Hematopoietic multipotent progenitor cell treated with erythropoietin and hydrocortisone succinate and interleukin-3 and kit ligand, for 15 days (in vitro differentiated cells): ENCODE measurements at places on chromosomes 3 and 15.

GRCh38 chr3:111850537-111850936, 8.5 kb upstream of the PHLDB2 start:
- DNase-seq: no peak

GRCh38 chr15:38828031-38828532, 263.5 kb upstream of the RASGRP1 start:
- no peak for DNase-seq

DNA sequence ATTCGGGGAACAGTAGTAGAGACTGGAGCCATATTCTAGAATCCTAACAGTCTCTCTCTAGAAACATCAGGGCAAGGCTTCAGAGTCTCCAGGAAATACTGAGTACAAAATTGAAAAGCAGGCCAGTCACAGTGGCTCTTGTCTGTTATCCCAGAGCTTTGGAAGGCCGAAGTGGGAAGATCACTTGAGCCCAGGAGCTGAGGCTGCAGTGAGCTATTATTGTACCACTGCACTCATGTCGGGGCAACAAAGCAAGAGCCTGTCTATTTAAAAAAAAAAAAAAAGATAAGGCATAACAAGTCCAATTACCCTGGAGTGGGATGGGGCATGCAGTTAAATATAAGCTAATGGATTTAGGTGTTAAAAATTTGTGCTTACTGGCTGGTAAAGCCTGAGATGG, 79.0 kb downstream of the SEMA6D start:
- DNase-seq: no peak

DNA sequence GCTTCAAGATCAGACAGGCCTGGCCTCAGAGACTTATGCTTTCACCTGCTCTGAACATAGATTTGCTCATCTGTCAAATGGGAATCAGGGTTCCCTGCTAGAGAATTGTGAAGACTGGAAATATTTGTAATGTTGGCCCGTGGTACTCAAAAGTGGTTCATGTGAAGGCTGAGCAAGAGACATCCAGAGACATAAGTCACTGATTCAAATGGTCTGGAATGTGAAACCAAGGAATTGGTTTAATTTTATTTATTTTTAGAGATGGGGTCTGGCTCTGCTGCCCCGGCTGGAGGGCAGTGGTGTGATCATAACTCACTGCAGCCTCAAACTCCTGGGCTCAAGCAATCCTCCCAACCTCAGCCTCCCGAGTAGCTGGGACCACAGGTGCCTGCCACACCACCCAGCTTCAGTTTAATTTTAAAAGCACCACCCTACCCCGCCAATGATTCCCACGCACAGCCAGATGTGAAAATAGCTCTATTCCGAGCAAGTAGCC, 60.1 kb downstream of the DAPK2 start:
- DNase-seq: no peak

DNA sequence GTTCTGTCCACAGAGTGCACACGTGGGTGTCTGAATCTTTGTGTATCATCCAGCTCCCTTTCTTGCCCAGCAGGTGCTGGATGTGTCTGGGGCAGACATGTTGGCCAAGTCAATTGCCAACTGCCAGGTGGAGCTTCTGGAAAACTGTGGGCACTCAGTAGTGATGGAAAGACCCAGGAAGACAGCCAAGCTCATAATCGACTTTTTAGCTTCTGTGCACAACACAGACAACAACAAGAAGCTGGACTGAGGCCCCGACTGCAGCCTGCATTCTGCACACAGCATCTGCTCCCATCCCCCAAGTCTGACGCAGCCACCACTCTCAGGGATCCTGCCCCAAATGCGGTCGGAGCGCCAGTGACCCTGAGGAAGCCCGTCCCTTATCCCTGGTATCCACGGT, 12.5 kb upstream of the RPP14 start:
- DNase-seq: no peak

DNA sequence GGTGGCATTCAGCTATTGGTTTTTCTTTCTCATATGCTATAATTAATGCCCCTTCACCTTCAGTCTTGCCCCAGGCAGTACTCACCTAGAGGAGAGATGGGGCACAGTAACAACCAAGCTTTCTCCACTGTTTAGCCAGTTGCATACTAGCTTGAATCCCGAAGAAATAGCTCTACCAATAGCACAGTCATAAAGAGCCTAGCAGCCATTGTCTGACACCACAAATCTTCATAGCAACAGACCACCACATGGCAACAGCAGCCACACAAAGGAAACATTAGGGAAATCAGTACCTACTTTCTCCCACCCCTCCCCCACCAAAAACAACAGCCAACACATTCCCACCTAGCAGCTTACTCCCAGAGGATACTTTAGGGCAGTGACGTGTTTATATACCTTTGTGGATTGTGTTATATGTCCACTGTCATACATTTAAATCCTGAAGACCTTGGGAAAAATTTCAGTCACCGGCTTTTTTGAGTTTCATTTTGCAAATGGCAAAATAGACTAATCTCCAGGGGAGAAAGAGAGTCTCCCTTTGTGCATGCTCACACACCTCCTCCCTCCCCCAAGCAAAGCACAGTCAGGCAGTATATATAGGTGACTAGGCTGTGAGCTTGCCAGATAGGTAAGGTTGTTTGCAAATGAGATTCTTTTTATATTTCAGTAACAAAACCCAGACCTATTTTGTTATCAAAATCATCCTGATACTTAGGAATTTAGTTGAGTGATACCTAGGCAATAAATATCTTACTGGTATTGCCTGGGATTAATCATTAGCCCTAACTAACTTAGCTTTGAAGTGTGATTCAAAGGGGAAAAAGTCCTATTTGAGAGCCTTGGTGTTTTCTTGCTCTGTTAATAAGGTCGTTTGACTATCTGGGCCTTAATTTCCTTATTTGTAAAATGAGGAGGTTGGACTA, 140.6 kb downstream of the RBPMS2 start:
- no peak for DNase-seq

GRCh38 chr3:184594371-184595001, 32.9 kb downstream of the EPHB3 start:
- no peak for DNase-seq

DNA sequence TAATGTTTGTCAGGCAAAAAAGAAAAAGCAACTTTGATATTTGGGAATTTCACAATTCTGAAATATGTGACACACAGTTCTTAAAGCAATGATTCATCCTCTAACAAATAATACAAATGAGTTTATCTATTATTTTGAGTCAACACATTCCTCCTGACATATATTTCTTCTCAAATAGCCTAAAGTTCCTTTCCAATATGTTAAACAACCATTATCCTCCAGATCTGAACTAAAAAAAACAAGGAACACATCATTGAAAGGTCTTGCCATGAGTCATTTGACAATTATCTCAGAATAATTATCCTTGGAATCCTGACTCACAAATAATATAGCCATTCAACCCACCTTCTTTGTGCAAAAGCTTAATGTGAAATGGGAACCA, 208.7 kb upstream of the CDIN1 start:
- no peak for DNase-seq
